ENCODE measurements at places on chromosomes 13 and 19. TPM values are rescaled to one million over a fixed set of nuclear protein-coding genes. Genes with fewer than 3 reads are reported as not detected.

Gene ZNF723
- total RNA-seq, result not detected

Gene GPR183
- 0.97 TPM for total RNA-seq

Gene FPR1
- total RNA-seq, result 0.61 TPM

Gene ODAD3
- total RNA-seq, result 0.36 TPM

Gene NCAN
- total RNA-seq, result not detected

Gene SYNE4
- not detected for total RNA-seq

Gene GEMIN7
- total RNA-seq, result 15.4 TPM

Measured in hair follicle dermal papilla cell (primary cell).